ENCODE measurements at places on chromosomes 1 and 21. TPM values are rescaled to one million over a fixed set of nuclear protein-coding genes. Genes with fewer than 3 reads are reported as not detected.

GRCh38 chr1:93728480-93729131 is 47.0 kb upstream of the BCAR3 start:
- no peak for DNase-seq
- H3K4me3 ChIP-seq: no peak overlapping the region
- H3K27ac ChIP-seq: no peak overlapping the region
- H3K27me3 ChIP-seq: no peaks in the 10 kb centered on the region
- H3K4me1 ChIP-seq: peaks cover 15% of the 10 kb centered on the region

DNA sequence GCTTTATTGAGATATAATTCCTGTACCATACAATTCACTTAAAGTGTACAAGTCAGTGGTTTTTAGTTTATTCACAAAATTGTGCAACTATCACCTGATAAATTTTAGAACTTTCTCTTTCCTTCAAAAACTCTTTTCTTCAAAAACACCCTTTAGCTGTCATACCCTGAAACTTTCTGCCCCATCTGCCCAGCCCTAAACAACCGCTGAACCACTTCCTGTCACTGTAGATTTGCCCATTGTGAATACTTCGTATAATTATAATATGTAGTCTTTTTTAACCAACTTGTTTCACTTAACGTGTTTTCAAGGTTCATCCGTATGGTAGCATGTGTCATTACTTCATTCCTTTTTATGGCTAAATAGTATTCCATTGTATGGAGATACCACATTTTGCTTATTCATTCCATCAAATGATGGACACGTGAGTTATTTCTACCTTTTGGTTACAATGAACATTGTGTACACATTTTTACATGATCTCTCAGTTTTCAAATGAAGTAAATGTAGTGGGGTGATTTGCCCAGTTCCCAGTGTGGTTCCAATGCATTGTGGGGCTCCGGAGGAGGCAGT is 37.9 kb downstream of the WNT4 start:
- peaks cover 11% of the 10 kb centered on the region for H3K4me1 ChIP-seq
- peaks cover 4% of the 10 kb centered on the region for H3K36me3 ChIP-seq
- peak overlapping the region; percentile 75 for H3K27ac ChIP-seq

DNA sequence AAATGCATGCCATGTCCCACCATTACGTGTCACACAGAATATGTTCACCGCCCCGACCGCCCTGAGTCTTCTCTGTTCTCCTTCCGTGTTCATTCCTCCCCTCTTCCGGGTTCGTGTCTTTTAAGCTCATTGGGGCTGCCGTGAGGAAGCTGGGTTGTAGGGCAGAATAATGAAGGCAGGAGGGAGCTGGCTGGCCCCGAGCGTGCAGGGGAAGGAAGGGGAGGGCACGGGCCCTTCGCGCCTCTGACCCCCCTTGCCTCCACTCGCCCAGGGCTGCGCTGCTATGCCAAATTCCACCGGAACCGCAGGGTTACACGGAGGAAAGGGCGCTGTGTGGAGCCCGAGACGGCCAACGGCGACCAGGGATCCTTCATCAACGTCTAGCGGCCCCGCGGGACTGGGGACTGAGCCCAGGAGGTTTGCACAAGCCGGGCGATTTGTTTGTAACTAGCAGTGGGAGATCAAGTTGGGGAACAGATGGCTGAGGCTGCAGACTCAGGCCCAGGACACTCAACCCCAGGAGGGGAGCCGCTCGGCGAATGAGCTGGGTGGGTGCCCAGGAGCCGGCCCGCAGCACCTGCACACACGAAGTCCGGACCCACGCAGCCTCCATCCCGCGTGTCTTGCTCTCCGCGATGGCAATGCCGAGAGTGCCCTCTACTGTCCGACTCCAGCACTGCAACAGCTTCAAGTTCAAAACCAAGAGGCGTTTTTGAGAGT is 16.5 kb upstream of the AGTRAP start:
- no peaks in the 10 kb centered on the region for H3K27me3 ChIP-seq
- H3K4me3 ChIP-seq: peak overlapping the region; percentile 51
- H3K36me3 ChIP-seq: no peaks in the 10 kb centered on the region
- H3K4me1 ChIP-seq: peaks cover 9% of the 10 kb centered on the region

DNA sequence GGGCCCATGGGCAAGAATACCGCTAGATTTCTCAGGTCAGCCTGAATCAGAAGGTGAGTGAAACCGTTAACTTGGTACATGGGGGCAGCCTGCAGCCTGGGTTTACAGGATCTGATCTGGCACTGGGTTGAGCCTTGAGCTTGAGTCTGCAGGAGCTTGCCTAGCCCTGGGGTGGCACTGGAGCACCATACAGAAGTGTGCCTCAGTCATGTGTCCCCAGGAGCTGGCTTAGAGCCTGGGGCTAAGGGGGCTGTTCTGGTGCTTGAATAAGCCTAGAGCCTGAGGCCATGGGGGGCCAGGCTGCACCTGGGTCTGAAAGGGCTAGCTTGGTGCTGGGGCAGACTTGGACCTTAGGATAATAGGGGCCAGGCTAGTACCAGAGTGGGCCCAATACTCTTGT is 457.2 kb upstream of the PBX1 start:
- no peaks in the 10 kb centered on the region for H3K27me3 ChIP-seq
- no peaks in the 10 kb centered on the region for H3K36me3 ChIP-seq
- H3K4me1 ChIP-seq: no peaks in the 10 kb centered on the region
- H3K4me3 ChIP-seq: no peak overlapping the region
- no peak overlapping the region for H3K27ac ChIP-seq

- no peak overlapping the region for H3K4me3 ChIP-seq
- H3K27ac ChIP-seq: no peak overlapping the region
- no peaks in the 10 kb centered on the region for H3K36me3 ChIP-seq
- no peaks in the 10 kb centered on the region for H3K4me1 ChIP-seq
These were observed 8.8 kb upstream of the AHCYL1 start for GRCh38 chr1:109975718-109976117.

GRCh38 chr1:62308606-62309005 is 10.6 kb downstream of the KANK4 start:
- H3K36me3 ChIP-seq: no peaks in the 10 kb centered on the region
- H3K27ac ChIP-seq: no peak overlapping the region
- H3K4me1 ChIP-seq: peaks cover 12% of the 10 kb centered on the region
- DNase-seq: no peak

GRCh38 chr1:246302711-246303317 is 204.3 kb downstream of the SMYD3 start:
- H3K27ac ChIP-seq: no peak overlapping the region
- no peaks in the 10 kb centered on the region for H3K27me3 ChIP-seq
- no peak overlapping the region for H3K4me3 ChIP-seq
- H3K4me1 ChIP-seq: peaks cover 6% of the 10 kb centered on the region

DNA sequence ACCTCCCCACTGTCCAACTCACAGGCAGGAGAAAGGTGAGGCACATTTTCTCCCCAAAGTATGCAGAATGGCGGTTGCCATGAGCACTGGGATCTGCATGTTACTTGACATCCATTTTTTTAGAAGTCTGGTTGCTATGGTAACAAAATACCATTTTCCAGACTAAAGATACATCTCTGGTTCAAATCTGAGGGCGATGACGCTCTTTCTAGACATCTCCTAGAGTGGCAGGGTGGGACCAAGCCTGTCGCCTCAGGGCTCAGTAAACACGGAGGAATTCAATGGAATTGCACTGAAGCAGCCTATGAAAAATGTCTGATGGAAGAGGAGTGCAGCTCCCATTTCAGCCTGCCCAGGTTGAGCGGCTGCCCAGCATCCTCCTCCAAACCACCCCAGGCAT is 21.5 kb upstream of the FAM43B start:
- no peak overlapping the region for H3K4me3 ChIP-seq
- DNase-seq: no peak
- no peak overlapping the region for H3K27ac ChIP-seq
- H3K36me3 ChIP-seq: no peaks in the 10 kb centered on the region
- 0 out of 2 replicates have a peak, but pooled peaks cover 3% of the 10 kb centered on the region for H3K4me1 ChIP-seq

DNA sequence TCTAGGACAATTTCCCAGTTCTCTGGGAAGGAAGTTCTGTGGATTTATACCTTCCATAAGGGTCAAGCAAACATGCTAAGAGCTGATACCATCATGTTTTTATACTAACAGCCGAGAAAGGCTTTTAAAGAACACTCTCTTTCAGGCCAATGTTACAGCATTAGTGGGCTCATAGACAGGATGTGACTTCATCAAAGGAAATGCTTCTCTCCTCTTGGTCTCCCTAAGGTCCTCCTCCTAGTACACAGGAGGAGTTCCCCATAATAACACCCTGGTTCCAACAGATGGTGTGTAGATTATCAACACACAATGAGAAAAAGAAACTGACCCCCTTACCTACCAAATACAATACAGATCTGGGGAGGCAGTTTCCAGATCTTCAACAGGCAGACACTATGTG is 26.7 kb upstream of the GLIS1 start:
- H3K36me3 ChIP-seq: peaks cover 20% of the 10 kb centered on the region
- H3K4me3 ChIP-seq: no peak overlapping the region
- no peaks in the 10 kb centered on the region for H3K4me1 ChIP-seq
- no peak overlapping the region for H3K27ac ChIP-seq
- DNase-seq: no peak

DNA sequence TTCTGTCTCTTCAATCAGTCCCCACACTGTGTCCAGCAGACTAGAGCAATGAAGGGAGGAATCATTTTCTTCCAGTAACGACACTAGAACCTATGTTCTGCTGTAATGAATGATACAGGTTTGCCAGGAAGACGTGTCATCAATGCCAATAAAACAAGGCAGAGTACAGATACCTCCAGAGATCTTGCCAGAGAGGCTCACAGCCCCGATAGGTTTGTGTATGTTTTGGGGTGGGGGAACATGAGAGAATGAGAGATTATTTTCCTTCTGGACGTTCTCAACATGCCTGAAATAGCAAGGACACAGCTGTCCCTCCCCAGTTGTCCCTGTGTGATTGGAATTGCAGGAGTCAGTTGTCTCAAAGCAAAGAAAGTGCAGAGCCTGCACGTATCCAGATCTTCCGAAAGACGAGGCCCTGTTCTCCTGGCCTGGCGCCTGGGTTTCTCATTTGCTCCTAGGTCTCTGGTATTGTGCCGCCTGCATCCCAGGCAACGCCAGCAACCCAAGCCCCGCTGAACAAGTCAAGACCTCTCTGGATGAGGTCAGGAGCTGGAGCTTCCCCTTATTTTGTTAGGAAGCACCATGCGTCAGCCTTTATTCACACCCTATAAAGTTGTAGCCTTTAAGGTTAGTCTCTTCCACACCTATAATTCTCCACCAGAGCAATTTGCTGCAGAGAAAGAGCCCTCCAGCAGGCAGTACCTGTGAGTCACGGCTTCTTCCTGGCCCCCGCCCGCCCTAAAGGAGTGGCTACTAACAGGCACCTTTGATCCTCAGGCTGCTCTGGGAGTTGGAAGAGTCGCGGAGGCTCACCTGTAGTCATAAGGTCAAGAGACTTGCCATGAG is 130.5 kb downstream of the TOMM20 start:
- no peak overlapping the region for H3K4me3 ChIP-seq
- H3K27me3 ChIP-seq: no peaks in the 10 kb centered on the region
- DNase-seq: no peak

DNA sequence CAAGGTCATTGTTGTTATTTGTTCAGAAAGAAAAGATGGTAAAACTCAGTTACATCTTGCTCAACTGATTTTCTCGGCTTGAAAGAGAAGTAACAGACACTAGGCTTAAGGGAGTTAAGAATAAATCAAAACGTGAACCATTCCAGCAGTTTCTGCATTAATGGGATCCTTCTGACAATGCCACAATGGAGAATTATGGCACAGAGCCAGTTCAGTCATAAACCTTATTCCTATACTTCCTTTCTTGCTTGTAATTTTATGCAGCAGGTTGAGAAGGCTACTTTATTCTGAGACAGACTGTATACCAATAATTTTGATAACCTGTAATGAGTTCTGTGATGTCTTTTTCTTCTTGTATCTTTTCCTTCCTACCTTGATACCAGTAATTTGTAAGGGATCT is 167.0 kb downstream of the C1orf21 start:
- H3K27me3 ChIP-seq: no peaks in the 10 kb centered on the region
- H3K27ac ChIP-seq: no peak overlapping the region
- H3K36me3 ChIP-seq: no peaks in the 10 kb centered on the region
- DNase-seq: no peak

DNA sequence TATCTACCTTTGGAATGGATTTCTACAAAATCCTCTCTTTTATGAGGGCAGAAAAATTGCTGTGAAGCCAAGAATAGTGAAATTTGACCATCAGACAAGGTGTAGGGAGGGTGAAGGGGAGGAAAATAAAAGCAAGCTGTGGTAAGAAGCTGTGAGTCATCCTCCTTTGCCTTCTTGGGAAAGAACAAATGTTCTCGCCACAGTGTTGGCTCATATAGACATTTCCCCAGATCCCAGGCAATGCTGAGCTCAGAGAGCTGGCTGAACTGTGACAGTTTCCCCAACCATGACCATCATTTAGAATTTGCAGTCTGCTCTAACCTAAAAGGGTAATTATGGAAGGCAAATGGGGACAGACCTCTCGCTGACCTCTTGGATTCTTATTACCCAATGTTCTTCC is 235.4 kb downstream of the PBX1 start:
- peaks cover 5% of the 10 kb centered on the region for H3K36me3 ChIP-seq
- no peak overlapping the region for H3K27ac ChIP-seq
- H3K4me3 ChIP-seq: no peak overlapping the region
- peaks cover 17% of the 10 kb centered on the region for H3K4me1 ChIP-seq

DNA sequence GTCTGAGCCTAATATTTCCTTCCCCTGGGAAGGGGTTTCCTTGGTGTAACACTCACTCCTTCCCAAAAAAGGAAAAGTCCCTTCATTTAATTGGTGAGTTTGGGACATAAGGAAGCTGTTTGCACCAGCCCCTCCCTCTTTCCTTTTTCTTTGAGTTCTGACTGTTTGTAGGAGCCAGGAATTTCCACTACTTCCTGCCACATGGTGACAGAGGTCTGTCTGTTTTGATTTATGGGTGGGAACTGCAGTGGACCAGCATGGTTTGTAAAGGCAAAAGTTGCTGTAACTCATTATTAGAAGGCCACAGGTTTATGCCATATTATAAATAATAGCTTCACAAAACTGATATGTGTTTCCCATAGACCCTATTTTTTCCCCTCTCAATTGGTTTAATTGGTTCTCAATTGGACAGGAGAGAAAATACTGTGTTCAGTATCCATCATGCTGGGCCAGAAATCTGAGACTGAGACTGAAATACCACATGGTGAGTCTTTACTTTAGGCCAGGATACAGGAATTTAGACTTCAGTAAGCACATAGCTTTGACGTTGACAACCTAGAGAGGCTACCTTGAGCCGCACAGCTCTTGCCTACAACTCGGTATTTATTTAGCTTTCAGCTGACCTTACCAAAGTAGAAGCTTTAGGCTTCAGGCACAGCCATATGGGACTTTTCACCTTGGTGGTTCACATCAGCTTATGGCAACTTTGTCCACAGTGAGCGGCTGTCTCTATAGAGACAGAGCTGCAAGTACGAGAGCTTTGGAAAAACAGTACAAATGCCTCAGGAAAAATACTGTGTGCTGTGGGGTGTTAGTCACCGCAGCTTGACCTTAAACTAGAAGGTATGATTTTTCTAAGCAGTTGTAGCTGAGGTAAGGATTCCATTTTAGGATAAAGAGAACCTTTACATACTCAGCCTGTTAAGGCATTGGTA is 40.0 kb upstream of the RGS7 start:
- H3K36me3 ChIP-seq: no peaks in the 10 kb centered on the region
- H3K4me1 ChIP-seq: peaks cover 22% of the 10 kb centered on the region
- no peak for DNase-seq
- peak overlapping the region; percentile 49 for H3K27ac ChIP-seq

The CD1E gene
- total RNA-seq: not detected

The LYSMD1 gene
- 6.3 TPM for total RNA-seq

The ATP6V0B gene
- 110 TPM for total RNA-seq

The FCGR1A gene
- total RNA-seq: not detected

The VCAM1 gene
- total RNA-seq: 0.07 TPM

The CFHR4 gene
- total RNA-seq: 0.42 TPM

Data from WTC11 (cell line).